ENCODE measurements at places on chromosomes 4 and X. TPM values are rescaled to one million over a fixed set of nuclear protein-coding genes. Genes with fewer than 3 reads are reported as not detected.

MAGEA6 gene
- not detected for polyA plus RNA-seq

MAOA gene
- polyA plus RNA-seq = 74.0 TPM

COL25A1 gene
- 0.56 TPM for polyA plus RNA-seq

PARM1 gene
- 90.1 TPM for polyA plus RNA-seq

ARX gene
- polyA plus RNA-seq = 78.0 TPM

NDP gene
- polyA plus RNA-seq = 19.9 TPM

VEGFC gene
- polyA plus RNA-seq = 12.8 TPM

SYN1 gene
- polyA plus RNA-seq = 1.9 TPM

PSAPL1 gene
- not detected for polyA plus RNA-seq

DCAF12L1 gene
- polyA plus RNA-seq = 1.7 TPM

RTL3 gene
- polyA plus RNA-seq = 0.02 TPM

CSN1S1 gene
- polyA plus RNA-seq = not detected

BCORL1 gene
- 6.1 TPM for polyA plus RNA-seq

ADH7 gene
- not detected for polyA plus RNA-seq

TLL1 gene
- polyA plus RNA-seq = 2.4 TPM

H2BW2 gene
- polyA plus RNA-seq = not detected

CCSER1 gene
- 0.21 TPM for polyA plus RNA-seq

NCAPG gene
- 0.48 TPM for polyA plus RNA-seq

XKRX gene
- 0.22 TPM for polyA plus RNA-seq

STPG2 gene
- polyA plus RNA-seq = 0.06 TPM

CRMP1 gene
- polyA plus RNA-seq = 3.6 TPM

ADH1B gene
- 201 TPM for polyA plus RNA-seq

MAGEA1 gene
- not detected for polyA plus RNA-seq

GIMD1 gene
- polyA plus RNA-seq = not detected

P2RY4 gene
- not detected for polyA plus RNA-seq

PIGA gene
- polyA plus RNA-seq = 6.4 TPM

PLP1 gene
- polyA plus RNA-seq = 11.1 TPM

TMEM35A gene
- 7.7 TPM for polyA plus RNA-seq

BTC gene
- 0.75 TPM for polyA plus RNA-seq

ADAMTS3 gene
- polyA plus RNA-seq = 2.8 TPM

All from ovary (tissue), 10 donors.